Stimulated activated CD8-positive, alpha-beta memory T cell treated with anti-CD3 and anti-CD28 coated beads, Interleukin-15, amount 100 ng/mL, for 4 hours (primary cell): ENCODE measurements at places on chromosomes 11 and 22.

- DNase-seq, result no peak
Observed at GRCh38 chr22:25166266-25167040, 33.2 kb upstream of the CRYBB3 start.

DNA sequence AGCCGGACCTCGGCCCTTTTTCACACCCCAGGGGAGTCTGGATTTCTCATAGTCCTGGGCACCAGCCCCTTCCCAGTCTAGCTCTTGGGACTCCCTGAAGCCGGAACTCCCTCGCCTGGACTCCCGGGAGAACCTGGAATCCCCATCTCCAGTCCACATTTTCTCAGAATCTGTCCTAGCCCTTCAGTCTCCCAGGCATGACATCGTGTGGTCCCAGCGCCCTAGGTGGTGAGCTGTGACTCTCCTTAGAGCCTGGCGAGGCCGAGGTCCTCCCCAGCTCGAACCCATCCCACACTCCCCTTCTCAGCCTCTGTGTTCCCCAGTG, 673 bp upstream of the DUSP18 start:
- no peak for DNase-seq

GRCh38 chr11:122776546-122776945, 61.8 kb upstream of the CRTAM start:
- DNase-seq, result no peak

GRCh38 chr22:46172522-46173110, 22.3 kb downstream of the PPARA start:
- DNase-seq, result no peak

DNA sequence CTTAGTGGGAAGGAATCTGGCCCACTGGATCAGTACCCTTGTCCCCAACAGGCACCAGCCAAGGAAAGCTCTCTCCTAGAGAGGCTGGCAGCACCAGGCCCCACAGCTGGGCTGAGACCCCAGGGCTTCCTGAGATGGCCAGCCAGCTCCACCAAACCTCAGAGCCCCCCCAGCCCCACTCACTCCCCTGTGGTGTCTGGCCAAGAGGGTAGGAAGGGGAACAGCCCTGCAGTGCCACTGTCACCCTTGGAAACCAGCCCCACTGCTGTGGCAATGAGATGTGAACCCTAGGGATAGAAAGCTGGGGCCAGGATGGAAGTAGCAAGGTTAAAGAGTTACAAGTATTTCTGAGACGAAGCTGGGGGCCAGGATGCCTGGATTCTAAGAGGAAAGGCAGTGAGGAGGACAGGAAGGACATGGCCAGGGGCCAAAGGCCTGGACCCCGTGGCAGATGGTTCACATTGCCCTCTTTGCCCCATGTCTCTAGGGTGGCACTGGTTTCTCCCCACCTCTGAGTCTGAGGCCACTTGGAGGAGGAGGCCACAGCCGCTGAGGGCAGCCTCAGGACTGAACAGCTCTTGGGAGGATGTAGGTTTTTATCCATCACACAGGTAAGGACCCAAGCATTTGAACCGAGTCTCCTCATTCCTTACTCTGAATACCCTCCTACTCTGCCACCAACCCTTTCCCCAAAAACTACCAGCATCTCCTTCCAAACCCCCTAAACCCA, 28.8 kb downstream of the NRXN2 start:
- no peak for DNase-seq

DNA sequence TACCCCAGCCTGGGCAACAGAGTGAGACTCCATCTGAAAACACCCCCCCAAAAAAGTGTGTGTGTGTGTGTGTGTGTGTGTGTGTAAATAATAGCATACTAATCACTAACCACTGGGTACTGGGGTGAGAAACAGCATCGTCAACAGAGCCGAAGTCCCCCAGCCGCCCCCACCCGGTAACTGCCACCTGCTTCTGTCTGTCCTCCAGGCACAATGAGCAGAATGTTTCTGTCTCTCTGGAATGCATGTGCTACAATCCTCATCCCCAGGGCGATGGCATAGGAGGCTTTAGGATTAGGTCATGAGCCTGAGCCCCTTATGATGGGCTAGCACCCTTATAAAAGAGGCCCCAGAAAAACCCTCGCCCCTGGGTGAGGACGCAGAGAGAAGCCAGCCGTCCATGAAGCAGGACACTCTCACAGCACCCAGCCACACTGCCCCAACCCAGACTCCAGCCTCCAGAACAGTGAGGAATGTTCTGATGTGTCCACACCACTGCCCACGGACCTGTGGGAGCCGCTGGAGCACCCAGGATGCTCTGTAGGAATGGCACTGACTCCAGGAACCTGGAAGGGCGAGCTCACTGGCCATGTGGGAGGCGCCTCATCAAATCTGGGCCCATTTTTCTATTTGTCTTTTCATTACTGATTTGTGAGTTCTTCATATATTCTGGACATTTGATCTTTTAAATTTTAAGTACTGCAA, 9.9 kb downstream of the TTLL8 start:
- DNase-seq, result no peak

- DNase-seq, result no peak
Observed at GRCh38 chr11:44235765-44236201, 74.2 kb downstream of the ALX4 start.

DNA sequence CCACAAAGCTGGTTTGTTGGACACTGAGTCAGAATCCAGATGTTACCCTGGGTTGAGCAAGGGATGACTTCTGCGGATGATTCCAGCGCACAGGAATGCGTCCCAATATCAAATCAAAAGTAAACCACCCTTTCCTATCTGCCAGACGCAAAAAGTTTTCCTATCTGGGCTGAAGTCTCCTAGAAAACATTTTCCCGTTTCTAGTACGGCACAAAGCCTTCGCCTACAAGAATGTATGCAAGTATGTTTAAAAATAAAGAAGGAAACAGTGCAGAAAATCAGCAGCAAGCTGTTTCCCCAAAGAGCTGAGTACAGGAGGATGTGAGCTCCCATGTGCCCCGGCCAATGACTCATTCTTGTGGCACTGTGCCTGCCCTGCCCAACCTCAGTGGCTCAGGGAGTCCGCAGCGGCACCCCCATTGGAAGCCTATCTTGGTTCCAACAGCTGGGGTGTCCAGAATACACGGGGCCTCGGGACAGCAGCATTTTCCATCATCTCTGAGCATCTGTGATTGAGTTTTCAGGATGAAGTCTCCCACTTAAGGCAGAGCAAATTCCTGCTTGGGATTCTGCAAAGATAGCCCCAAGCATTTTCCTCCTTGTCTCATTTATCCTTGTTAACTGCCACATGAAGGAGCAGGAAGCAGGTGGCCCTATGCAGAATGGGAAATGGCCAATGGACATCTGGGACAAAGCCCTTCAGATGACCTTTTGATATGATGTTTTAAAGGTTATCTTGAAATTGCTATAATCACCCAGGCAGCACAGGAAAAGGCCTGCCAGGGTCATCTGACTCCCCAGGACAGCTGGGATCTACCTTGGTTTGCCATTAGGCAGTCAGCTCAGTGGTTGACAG, 17.5 kb downstream of the KCNJ5 start:
- DNase-seq, result no peak

GRCh38 chr11:94171693-94172440, 43.2 kb downstream of the PANX1 start:
- no peak for DNase-seq

GRCh38 chr11:35937700-35938099, 6.2 kb upstream of the LDLRAD3 start:
- DNase-seq, result no peak

DNA sequence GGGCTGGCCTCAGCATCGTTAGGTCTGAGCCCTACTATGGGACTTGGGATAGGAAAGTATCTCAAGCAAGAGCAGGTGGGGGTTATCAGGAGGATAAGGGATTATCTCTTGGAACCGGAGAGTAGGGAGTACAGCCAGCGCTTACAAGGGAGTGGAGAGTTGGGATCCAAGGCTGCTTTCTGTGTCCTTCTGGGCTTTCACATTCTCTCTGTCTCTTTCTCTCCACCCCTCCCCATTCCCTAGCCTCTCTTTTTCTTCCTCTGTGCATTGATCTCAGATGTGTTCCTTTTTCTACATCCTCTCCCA, 170.2 kb downstream of the BUD13 start:
- no peak for DNase-seq

DNA sequence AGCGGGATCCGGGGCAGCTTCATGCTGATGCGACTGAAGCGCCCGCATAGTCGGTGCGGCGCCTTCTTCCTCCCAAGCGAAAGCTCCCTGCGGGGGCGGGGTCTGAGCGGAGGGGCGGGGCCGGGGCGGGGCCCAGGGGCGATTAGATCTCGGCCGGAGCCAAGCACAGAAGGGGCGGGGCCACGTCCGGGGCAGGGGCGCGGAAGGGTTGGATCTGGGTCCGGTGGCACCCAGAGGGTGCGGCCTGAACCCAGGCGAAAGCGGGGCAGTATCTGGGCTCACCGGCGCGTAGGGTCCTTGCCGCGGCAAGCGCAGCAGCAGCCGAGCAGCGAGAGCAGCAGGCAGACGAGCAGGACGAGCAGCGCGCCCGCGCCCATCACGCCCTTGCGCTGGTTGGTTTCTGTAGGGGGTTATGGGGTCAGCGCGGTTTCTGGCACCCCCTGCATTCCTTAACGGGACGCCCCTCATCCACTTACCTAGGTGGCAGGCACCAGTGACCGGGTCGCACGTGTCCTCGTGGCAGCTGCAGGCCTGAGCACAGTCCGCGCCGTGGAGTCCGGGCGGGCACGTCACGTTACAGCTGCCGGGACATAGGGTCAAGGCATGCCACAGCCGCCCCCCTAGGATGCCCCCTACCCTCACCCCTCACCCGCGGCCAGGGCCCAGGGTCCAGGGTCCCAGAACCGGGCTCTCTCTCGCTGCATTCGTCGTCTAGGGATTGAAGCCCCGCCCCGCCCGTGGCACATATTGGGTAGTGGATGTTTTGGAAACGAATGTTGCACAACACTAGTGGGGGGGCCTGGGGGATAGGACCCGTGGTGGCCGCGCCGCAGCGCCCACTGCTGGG, 8.1 kb downstream of the SCARF2 start:
- DNase-seq, result peak; percentile 64

GRCh38 chr22:37428649-37429586, 1.6 kb upstream of the ELFN2 start:
- DNase-seq, result no peak

DNA sequence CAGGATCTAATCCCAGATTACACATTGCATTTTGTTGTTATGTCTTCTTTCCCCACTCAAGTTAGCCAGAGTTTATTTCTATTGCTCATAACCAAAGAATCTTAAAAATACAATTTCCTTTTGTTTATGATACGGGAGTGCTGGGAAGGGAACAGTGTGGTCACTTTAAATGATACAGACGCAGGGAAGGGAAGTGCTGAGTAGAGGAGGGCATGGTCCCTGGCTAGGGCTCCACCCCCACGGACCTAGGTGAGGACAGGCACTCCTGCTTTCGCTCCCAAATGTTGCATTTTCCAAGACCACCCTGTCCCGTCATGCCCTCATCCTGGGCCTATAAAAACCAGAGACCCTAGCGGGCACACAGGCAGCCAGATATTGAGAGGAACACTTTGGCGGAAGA, 30.6 kb upstream of the NARS2 start:
- no peak for DNase-seq

- DNase-seq, result no peak
Observed at GRCh38 chr11:78829146-78829545, 254.5 kb upstream of the NARS2 start.

DNA sequence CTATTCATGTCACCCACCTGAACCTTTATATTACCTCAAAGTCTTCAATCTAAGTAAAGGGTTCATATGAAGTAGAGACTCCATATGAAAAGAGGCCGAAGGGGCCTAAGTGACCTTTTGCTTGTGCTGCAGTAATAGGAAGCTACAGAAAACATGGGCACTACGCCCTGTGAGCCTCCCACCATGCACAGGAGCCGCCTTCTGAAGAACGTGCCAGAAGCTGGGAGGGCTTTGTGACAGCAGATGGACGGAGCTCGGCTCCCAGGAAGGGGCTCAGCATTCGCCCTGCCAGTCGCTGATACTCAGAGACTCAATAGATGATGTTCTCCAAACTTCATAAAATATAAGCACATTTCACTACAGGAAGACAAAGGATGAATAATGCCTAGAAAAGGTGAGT, 21.2 kb downstream of the DEAF1 start:
- DNase-seq, result no peak

DNA sequence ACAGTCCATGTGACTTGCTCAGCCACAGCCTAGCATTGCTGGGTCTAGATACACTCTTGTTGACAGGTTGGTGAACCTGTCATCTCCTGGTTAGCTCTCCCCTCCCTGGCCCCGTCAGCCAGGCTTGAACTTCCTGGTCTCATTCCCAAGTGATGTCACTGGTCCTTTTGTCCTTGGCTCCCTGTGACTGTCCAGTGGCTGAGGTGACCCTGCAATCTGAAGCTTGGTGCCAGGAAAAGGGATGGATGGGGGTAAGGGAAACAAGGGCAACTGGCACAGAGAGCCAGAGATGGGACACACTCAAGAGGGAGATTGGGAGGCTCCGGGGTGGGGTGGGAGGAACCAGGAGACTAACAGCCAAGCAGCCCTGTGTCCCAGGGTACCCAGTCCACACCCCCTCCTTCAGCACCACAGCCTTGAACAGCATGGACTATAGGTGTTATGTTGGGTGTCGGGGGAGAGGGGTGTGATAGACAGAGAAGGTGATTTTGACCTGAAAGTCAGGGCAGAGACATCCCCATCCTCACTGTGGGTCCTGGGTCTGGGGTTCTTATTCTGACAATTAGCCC, 63.8 kb upstream of the THY1 start:
- no peak for DNase-seq

GRCh38 chr11:58731819-58732218, at the start of gene GLYAT:
GLYAT (minus strand) TSS chr11:58731943; CDS start chr11:58724496, 7,447 bp downstream.
- DNase-seq, result no peak

GRCh38 chr22:21652547-21653545, 10.7 kb downstream of the SDF2L1 start:
- no peak for DNase-seq
